ENCODE measurements at places on chromosomes 2 and 18.

DNA sequence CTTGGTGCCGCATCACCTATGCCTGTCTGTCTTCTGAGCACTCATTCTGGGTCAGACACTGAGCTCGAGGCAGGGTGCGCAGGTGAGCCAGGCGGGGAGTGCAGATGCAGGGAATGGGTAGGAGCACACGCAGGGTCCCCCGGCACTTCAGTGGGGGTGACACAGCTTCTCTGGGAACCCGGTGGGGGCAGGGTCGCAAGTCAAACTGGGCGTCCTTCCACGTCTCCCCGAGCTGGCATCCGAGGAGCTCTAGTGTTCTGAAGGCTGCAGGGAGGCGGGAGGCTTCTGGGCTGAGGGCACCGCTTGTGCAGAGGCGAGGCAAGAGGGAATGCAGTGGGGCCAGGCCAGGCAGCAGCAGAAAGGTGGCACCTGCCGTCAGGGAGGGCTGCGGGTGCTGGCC lies 86.0 kb downstream of the DGKD start:
- DNase-seq, result no peak

DNA sequence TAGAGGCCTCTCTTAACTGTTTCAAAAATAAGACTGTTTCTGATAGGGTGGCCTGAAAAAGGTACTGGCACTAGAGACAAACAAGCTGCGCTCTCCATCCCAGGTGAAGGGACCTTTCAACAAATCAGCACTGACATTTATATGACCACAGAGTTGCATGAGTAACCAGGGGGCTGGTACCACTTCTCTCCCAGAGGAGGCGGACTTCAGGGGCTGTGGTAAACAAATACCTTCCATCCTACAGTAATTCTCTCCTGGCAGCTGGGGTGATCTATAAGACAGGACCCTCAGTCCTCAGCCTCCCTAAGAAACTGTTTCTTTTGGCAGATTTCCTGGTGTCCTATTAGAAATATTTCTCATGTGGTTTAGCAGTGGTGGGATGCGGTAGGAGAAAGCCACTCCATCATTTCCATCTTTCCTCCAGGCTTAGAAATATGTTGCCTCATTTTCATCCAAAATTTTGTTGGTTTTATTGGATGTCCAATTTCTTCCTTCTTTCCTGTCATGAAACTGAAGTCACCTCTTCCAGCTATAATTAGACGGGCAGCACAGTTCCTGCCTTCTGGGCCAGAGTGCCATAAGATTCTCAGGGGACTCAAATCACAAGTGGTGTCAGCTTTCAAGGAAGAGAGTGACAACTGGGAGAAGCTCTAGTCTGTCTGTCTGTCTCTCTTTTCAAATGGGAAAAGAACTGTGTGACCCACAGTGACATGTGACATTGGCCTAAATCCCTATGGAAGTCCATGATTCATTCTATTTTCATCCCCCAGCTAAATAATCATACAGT lies 96.4 kb downstream of the CYRIA start:
- no peak for DNase-seq

DNA sequence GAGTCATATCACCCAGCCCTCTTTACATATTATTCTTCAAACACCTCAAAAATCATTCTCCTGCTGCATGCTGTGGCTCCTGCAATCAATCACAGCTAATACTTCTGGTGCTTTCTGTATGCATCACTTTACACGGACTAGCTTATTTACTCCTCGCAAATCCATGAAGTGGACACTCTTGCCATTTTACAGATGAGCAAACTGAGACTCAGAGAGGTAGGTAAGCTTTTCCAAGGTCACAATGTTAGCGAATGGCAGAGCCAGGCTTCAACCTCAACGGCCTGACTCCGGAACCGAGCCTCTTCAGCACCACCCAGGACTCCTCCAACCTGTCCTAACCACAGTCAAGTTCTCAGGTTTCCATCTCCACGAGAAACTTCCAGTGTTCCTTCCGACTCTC lies 36.8 kb downstream of the TCF4 start:
- DNase-seq, result no peak

- DNase-seq, result no peak
Measured at GRCh38 chr2:206814498-206814897, 49.1 kb downstream of the FASTKD2 start.

DNA sequence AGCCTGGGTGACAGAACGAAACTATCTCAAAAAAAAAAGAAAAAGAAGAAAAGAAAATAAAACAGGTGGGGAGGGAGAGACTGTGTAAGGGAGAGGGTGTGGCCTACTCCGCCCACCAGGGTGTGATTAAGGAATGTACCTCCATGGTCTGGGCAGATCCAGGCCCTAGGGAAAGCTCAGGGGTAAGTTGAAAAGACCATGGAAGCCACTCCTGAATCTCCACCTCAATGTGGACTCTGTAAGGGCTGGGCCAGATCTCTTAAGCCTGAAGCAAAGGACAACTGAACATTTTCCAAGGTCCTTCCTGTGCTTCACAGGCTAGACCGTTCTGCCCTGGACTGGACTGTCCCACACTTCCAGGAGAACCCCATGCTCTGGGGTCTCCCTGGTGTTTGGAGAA lies 9.7 kb upstream of the ATG16L1 start:
- no peak for DNase-seq

- no peak for DNase-seq
Measured at GRCh38 chr2:56709181-56709580, 525.4 kb downstream of the CCDC85A start.
